ENCODE measurements at places on chromosomes 2 and 18. TPM values are rescaled to one million over a fixed set of nuclear protein-coding genes. Genes with fewer than 3 reads are reported as not detected.

- H3K36me3 ChIP-seq, result no peaks in the 10 kb centered on the region
- peak overlapping the region; percentile 30 for H3K27ac ChIP-seq
- peaks cover 14% of the 10 kb centered on the region for H3K4me1 ChIP-seq
- DNase-seq, result peak; percentile 67
- no peaks in the 10 kb centered on the region for H3K27me3 ChIP-seq
Observed at GRCh38 chr2:46163804-46164528, 133.2 kb upstream of the EPAS1 start.

GTF2A1L gene
- 3.3 TPM for total RNA-seq

DNA sequence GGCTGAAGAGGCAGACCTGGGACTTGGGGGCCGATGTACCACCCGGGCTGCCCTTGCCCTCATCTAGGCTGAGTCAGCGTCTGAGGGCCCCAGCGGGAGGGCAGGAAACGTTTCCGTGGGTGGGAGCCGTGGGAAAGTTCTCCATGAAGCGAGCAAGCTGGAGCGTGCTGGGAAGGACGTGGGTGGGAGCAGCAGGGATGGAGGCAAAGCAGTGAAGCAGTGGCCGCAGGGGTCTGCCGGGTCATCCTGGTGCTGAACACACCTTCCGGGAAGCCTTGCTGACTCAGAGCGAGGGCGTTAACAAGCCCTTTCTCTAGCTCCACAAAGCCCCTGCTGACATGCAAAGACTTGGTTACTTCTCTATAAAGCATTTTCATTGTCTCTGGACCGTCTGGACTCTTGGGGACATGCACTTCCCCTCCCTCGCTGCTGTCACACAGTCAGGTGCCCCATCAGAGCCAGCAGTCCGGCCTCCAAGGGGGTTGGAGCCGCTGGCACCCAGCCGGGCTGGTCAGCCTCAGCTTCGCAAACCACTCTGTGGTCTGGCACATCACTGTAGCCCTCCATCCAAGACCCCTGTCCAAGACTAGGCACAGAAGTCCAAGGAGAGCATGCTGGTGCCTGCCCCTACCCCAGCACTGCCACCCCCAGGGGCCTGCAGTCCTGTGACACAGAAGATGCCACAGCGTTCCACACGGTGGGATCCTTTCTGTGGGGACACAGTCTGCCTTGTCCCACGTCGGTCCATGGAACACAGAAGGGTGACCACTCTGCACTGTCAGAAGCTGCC, 115.1 kb upstream of the GPC1 start:
- H3K4me3 ChIP-seq, result no peak overlapping the region
- H3K4me1 ChIP-seq, result peaks cover 6% of the 10 kb centered on the region
- DNase-seq, result peak; percentile 98
- no peaks in the 10 kb centered on the region for H3K36me3 ChIP-seq

DNA sequence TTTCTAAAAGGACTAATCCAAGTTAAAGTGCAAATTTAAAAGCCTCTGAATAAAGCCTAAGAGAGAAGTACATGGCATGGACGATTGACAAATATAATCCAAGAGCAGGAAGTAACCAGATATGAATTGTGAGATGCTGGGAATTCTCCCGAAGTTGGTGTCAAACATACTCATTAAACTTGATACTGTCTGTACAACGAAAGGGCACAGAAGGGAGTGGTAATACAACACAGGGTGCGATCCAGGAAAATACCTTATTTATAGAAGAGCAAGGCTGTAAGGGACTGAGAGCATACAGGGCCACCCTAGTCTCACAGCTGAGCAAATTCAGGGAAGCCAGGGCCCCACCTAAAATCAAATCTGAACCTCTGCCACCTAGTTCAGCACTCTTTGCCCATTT, 41.6 kb downstream of the SEMA4F start:
- no peak overlapping the region for H3K4me3 ChIP-seq
- no peaks in the 10 kb centered on the region for H3K36me3 ChIP-seq
- peaks cover 4% of the 10 kb centered on the region for H3K27me3 ChIP-seq
- H3K4me1 ChIP-seq, result peaks cover 7% of the 10 kb centered on the region

CHRND gene
- not detected for total RNA-seq

EML4 gene
- 49.5 TPM for total RNA-seq
